ENCODE measurements at places on chromosomes 13 and 19. TPM values are rescaled to one million over a fixed set of nuclear protein-coding genes. Genes with fewer than 3 reads are reported as not detected.
A peak's percentile ranks its signal among the peaks of the same experiment; 100 is the strongest.

GRCh38 chr13:50894012-50894411 is 15.6 kb upstream of the RNASEH2B start:
- no peak overlapping the region for H3K27ac ChIP-seq
- DNase-seq = no peak
- no peaks in the 10 kb centered on the region for H3K36me3 ChIP-seq
- no peak overlapping the region for H3K4me3 ChIP-seq

DNA sequence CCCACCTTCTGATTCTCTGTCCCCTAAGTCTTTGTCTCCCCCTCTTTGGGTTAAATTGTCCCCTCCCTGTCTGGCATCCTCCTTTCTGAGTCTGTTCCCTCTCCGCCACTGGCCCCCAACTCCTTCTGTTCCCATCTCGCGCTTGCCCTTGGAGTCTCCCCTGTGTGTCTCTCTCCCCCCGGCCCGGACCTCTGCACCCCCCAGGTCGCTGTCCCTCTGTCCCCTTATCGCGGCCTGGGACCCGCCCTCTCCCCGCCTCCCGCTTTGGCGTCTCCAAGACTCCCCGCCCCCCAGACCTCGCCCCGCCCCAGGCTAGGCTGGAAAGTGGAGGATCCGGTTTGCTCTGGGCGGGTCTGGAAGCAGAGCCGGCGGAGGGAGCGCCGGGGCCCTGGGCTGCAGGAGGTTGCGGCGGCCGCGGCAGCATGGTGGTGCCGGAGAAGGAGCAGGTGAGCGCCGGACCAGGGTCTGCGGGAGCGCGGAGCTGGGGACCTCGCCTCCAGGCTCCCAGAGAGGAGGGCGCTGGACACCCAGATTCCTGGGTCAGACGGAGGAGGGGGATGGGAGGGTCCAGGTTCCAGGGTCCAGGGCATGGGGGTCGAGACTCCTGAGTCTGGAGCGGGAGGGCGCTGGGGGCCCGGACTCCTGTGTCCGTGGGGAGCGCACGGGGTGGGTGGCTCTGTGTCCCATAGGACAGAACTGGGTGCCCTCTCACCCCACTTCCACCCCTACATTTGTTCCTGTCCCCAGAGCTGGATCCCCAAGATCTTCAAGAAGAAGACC is at the start of gene TRPM4:
TSS of gene TRPM4 (plus strand) at position 348 of the 780 bp plus-strand sequence. CDS start at position 423, 75 bp downstream.
- H3K27ac ChIP-seq = peak within 1 kb of the TSS; percentile 92
- no peaks in the 10 kb centered on the region for H3K36me3 ChIP-seq
- peak within 1 kb of the TSS; percentile 92 for H3K4me3 ChIP-seq
- no peaks in the 10 kb centered on the region for H3K27me3 ChIP-seq

- no peaks in the 10 kb centered on the region for H3K36me3 ChIP-seq
- no peaks in the 10 kb centered on the region for H3K4me1 ChIP-seq
- H3K27ac ChIP-seq = no peak overlapping the region
- H3K27me3 ChIP-seq = no peaks in the 10 kb centered on the region
- DNase-seq = no peak
Measured at GRCh38 chr13:88285329-88285728, 614.2 kb downstream of the SLITRK5 start.

DNA sequence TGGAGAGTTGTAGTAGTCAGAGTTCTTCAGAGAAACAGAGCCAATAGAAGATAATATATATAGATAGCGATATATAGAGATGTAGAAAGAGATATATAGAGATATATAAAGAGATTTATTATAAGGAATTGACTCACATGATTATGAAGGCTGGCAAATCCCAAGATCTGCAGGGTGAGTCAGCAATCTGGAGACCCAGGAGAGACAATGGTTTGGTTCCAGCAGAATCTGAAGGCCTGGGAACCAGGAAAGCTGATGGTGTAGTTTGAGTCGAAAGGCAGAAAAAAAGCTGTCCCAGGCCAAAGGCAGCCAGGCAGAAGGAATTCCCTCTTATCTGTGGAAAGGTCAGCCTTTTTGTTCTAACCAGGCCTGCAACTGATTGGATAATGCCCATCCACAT is 194.1 kb downstream of the NUFIP1 start:
- H3K36me3 ChIP-seq = no peaks in the 10 kb centered on the region
- no peaks in the 10 kb centered on the region for H3K27me3 ChIP-seq
- no peak for DNase-seq
- H3K4me3 ChIP-seq = no peak overlapping the region

- H3K36me3 ChIP-seq = peaks cover 53% of the 10 kb centered on the region
- peaks cover 56% of the 10 kb centered on the region for H3K4me1 ChIP-seq
- H3K27ac ChIP-seq = no peak overlapping the region
Measured at GRCh38 chr19:5628461-5628860, 5.6 kb downstream of the SAFB start.

DNA sequence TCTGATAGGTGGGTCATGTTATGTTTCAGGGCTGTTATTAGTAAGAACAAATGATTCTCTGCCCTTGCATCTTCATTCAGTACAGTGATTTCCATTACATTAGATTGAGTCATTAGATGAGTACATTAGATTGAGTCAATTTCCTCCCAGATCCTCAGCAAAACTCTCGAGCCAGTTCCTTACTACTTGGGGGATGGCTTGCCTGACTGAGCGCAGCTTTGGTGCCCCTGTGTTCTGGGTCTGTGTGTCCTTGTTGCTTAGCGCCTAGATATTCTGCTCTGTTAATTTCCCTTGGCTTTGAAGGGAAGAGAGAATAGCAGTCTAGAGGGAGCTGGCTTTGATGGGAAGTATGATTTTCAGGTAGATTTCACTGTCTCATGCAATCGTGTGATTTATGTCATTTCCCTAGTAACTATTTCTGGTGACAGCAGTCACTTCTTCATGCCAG is 19.1 kb upstream of the SCEL start:
- no peak overlapping the region for H3K4me3 ChIP-seq
- no peaks in the 10 kb centered on the region for H3K4me1 ChIP-seq
- H3K36me3 ChIP-seq = no peaks in the 10 kb centered on the region
- no peak overlapping the region for H3K27ac ChIP-seq
- no peaks in the 10 kb centered on the region for H3K27me3 ChIP-seq
- DNase-seq = no peak

GRCh38 chr13:99065235-99066015 is 87.6 kb upstream of the DOCK9 start:
- H3K4me3 ChIP-seq = no peak overlapping the region
- no peak for DNase-seq
- H3K36me3 ChIP-seq = no peaks in the 10 kb centered on the region
- H3K27me3 ChIP-seq = no peaks in the 10 kb centered on the region
- peak overlapping the region; percentile 64 for H3K27ac ChIP-seq

DNA sequence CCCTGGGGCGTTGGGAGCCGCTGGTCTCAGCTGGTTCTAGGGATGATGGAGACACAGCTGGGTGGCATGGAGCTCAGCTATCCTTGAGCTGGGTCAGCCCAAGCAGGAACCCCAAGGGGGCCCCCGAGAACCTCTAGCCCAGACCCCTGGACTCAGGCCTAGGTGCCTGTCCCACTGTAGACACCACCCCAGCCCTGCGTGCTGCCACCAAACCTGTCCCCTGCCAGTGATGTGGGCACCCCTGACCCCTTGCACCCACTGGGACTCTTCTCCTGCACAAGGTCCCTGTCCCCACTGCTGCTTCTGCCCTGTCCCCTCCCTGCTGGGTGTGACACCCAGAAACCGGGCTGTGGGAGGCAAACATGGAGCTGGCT is 26.8 kb downstream of the CEBPA start:
- DNase-seq = no peak
- no peak overlapping the region for H3K4me3 ChIP-seq
- H3K27ac ChIP-seq = no peak overlapping the region
- H3K4me1 ChIP-seq = peaks cover 19% of the 10 kb centered on the region
- no peaks in the 10 kb centered on the region for H3K27me3 ChIP-seq

DNA sequence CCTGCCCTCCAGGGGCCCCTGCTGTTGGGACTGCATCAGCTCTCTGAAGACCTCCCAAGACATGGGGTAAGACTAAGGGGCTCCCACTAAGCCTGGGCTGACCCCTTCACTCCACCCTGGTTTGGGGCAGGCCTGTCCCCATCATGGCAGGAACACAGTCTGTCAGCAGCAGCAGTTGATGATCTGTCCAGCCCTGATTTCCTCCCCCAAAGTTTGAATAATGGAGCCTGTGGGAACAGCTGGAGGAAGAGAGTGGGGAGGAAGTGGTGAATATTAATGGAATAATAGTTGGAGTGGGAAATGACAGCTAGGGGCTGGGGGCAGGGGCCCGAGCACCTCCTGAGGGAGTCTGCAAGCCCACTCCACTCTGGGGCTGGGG is 1.3 kb upstream of the B3GNT8 start:
- H3K36me3 ChIP-seq = no peaks in the 10 kb centered on the region
- peak overlapping the region; percentile 86 for H3K27ac ChIP-seq
- no peak overlapping the region for H3K4me3 ChIP-seq

ANGPTL8 gene
- not detected for total RNA-seq

ZBTB45 gene
- total RNA-seq = 9.5 TPM

IL12RB1 gene
- total RNA-seq = 0.37 TPM

LILRA6 gene
- total RNA-seq = 9.4 TPM

CGB2 gene
- total RNA-seq = not detected

OR7A5 gene
- total RNA-seq = not detected

SLC7A10 gene
- 0.64 TPM for total RNA-seq

TEX26 gene
- total RNA-seq = not detected

OVOL3 gene
- not detected for total RNA-seq
